ENCODE measurements at places on chromosomes 11 and 22.

DNA sequence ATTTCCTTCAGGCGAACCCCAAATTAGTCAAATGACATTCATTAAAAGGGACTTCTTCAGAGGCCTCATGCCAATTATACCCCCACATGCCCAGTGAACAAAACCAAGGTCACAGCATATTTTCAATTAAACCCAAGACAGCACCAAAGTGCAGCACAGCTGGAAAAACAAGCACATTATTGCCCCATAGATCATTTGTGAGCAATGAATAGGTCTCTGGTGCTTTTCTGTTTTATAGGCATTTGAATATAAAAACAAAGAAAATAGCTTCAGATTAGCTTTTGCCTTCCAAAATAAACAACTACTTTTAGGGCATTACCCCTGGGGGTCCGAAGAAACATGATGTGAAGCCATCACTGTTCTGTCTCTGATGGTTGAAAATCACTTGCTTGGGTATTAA, 1319.9 kb downstream of the LRRC4C start:
- DNase-seq: no peak

- no peak for DNase-seq
Observed at GRCh38 chr11:130103296-130103814, 33.7 kb downstream of the APLP2 start.

DNA sequence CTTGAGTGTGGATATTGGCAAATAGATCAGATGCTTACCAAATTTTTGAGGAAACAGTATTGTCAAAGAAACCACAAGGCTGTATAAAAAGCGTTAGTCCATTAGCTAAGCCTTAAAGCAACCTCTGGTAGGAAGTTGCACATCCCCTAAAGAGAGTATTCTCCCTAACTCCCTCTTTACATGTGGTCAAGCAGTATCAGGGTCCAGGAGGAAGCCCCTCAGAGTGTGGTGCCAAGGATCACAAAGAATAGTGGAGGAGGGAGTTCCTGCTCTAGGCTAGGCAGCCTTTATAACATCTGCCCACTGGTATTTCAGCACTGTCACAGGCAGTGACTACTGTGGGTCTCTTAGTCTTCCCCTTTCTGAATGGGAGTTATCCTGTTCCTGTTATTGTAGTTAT, 18.8 kb upstream of the AMPD3 start:
- no peak for DNase-seq

DNA sequence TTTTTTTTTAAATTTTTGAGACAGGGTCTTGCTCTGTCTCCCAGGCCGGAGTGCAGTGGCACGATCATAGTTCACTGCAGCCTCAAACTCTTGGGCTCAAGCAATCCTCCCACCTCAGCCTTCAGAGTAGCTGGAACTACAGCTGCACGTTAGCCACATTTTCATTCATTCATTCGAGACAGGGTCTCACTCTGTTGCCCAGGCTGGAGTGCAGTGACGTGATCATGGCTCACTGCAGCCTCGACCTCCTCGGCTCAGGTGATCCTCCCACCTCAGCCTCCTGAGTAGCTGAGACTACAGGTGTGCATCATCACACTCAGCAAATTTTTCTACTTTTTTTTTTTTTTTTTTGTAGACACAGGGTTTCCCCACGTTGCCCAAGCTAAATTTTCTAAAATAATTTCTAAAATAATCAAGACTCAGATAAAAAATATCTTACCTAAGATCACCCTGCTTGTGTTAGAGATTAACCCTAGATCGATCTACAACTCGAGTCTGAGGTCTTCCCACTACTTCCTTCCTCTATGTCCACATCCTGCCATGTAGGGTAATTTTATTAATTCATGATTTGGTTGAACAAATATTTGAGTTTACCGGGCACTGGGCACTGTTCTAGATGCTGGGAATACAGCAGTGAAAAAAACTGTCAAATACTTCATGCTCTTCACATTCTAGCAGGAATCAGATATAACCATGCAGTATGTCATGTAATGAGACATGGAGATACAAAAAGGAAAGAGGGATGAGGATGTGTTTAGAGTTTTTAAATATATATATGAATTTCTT, 15.1 kb downstream of the EIF4G2 start:
- DNase-seq: no peak

- no peak for DNase-seq
Observed at GRCh38 chr22:37804352-37804880, 3.3 kb upstream of the GCAT start.
